ENCODE measurements at places on chromosomes 2 and 18.
A peak's percentile ranks its signal among the peaks of the same experiment; 100 is the strongest.

DNA sequence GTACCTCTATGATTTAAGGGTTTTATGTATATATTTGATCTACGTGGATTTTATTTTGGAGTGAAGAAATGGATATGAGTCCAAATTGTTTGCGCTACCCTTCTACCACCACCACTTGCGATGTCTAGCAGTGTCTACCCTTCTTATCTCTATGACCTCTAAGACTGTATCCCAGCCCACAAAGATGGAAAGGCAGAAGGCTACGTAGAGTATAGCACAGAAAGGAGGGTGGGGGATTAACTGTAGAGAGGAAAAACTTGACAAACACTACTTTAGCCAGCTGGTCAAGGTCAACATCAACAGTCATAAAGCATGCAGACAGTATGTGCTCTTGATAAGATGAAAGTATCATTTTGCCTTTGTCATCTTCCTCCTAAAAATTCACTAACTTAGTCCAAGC is 14.4 kb downstream of the ITSN2 start:
- DNase-seq, result no peak

DNA sequence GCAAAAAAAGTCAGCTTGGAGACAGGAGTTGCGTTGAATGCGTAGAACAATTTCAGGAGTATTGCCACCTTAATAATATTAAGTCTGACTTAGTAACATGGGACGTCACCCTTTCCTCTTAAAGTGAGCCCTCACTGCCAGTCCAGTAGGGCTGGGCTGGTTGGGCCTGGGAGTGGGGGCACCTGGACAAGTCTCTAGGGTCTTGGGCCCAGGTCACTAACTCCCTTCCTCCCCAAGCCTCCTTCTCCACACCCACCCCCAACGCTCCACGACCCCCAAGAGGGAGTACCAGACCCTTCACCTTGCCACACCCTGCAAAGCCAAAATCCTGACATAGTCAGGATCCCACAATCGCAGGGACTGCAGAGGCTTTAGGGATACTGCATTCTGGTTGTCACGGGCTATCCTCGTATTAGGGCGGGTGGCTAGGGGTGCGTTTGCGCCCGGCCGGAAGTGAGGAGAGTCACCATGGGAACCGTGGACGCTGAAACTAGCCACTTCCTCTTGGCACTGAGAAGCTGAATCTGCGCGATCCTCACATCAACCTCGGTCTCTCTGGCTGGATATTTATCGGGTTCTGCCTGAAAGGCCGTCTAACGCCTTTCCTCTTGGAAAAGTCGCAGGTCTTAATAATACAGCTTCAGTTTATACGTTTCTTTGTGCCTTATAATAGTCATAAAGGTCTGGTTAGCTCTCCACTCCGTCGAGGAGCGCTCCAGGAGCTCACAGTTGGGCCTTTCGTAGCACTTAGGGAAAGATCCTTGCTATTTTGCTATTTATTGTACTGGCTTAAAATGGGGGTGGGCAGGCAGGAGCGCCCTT is 10.3 kb upstream of the CXXC1 start:
- DNase-seq, result peak; percentile 51

DNA sequence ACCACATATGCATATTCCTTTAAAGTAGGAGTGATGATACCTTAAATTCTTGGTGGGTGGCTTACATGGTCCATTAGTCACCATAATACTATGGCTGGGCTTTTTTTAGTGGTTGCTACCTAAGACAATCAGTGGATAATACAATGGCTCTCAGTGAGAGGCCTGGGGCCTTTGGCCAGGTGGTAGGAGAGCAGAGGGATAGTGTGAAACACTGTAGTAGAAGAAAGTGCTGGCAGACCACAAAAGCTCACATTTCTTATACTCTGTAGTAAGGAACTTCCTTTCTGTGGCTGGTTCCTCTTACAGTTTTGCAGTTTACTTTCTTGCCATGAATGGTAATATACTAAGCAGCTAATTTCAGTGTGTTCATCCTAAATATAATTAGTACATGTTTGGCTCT is 583.5 kb downstream of the XIRP2 start:
- no peak for DNase-seq

DNA sequence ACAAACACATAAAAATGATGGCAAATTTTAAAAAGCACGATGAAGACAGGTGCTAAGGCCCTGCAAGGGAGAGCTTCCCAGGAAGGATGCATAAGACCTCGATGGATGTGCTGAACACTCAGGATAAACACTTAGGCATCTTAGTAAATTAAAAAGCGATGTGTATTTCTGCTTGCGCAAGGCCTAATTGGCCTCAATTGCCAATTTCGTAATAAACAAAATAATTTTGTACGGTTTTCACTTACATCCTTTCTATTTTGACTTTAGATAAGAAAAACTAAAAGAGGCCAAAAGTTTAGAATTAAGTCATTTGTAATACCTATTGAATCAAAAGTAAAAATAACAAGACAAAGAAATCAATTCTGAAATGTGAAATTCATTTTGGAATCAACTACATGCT is 189.1 kb downstream of the TCF4 start:
- no peak for DNase-seq

DNA sequence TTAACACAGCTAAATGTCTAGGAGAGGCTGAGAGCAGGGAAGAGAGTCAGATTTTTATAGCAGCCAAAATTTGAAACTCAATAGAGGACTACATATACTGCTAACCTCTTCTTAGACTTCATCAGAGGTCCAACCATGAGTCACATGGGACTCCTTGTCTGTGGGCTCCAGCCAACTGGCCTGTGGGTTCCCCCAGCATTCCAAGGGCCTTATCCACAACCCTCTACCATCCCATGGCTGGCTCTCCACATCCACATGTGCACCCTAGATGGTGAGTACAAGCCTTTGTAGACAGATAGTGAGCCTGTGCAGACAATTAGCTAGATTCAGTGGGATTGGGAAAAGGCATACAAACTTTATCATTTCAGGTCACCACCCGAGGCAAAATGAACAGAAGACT is 901.9 kb upstream of the ZEB2 start:
- DNase-seq, result no peak

- DNase-seq, result no peak
Observed at GRCh38 chr18:34816183-34816582, 106.1 kb downstream of the DTNA start.

DNA sequence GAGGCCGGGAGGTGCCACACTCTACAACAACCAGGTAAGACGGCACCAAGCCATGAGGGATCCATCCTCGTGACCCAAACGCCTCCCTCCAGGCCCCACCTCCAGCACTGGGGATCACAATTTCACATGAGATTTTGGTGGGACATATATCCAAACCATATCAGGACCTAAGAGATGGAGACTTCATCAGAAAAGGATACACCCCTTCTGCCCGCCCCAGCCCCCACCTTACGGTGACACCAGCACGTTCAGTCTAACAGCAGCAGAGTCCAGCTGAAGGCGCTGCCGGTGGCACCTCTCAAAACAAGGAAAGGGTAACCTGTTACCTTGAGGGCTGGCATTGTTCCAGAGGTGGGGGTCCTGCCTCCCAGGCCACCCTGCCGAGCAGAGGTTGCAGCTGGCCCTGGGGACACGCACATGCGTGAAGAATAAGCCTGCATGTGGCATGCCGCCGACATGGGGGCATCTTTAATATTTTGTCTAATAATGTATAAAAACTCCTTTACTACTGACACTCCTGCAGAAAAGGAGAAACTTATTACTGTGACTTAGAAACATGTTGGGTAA is 154.4 kb downstream of the GALR1 start:
- DNase-seq, result no peak

DNA sequence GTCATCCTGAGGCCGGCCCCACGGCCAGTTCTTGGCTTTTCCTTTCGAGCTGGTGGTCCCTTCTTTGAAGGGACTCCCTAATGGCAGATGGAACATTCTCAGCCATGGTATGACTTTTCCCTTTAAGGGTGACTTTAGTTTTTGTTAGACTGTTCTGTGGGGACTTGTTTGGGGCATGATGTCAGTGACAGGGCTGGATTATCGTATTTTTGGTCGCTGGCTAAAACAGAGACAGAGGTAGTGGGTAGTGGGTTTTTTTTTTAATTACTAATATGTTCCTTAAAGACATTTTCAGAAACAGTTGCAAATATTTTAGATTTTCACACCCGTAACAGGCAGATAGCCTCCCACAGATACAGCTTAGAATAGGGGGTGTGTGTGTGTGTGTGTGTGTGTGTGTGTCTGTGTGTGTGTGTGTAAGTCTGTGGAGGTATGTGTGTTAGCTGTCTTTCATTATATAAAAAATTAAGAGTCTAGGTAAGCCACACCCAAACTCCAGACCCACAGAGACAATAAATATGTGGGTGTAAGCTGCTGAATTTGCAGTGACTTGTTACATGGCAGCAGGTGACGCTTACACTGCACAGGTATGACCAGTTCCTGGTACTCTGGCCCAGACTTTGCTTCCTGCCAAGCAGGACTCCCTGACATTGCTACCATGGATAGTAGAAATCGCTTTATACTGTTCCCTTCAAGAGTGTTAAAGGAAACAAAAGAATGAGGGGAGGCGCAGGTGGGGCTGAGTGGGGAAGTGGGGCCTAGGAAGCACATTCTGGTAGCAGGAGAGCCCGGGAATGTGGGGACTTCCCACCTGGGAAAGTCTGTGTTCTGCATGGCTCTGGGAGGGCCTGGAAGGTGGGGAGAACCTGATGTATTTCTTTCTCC is 20.9 kb downstream of the NCK2 start:
- DNase-seq, result no peak

DNA sequence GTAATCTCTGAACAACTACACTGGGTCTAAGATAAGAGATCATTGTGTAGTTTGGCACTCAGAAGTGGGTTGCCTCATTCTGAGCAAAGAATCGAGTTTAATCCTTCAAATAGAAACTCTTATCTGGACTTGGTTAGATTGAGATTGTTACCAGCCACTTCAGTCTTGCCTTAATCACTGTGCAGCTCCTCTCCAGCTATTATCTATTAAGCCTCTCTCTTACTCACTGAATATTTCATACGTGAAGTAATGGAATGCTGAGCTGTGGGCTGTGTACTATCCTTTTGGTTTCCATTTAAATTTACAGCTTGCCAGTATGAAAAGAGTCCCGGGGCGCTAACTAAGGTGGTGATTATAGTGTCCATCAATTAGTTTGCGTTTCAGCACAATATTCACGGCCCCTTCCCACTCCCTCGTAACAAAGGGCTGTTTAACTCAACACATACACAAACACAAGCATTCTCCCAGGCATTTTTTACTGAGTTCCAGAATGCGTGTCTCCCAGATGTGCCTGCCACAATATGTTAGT is 65.7 kb upstream of the NCKAP5 start:
- no peak for DNase-seq
